Kidney (tissue), 22 donors: ENCODE measurements at places on chromosomes 12 and 14.

DNA sequence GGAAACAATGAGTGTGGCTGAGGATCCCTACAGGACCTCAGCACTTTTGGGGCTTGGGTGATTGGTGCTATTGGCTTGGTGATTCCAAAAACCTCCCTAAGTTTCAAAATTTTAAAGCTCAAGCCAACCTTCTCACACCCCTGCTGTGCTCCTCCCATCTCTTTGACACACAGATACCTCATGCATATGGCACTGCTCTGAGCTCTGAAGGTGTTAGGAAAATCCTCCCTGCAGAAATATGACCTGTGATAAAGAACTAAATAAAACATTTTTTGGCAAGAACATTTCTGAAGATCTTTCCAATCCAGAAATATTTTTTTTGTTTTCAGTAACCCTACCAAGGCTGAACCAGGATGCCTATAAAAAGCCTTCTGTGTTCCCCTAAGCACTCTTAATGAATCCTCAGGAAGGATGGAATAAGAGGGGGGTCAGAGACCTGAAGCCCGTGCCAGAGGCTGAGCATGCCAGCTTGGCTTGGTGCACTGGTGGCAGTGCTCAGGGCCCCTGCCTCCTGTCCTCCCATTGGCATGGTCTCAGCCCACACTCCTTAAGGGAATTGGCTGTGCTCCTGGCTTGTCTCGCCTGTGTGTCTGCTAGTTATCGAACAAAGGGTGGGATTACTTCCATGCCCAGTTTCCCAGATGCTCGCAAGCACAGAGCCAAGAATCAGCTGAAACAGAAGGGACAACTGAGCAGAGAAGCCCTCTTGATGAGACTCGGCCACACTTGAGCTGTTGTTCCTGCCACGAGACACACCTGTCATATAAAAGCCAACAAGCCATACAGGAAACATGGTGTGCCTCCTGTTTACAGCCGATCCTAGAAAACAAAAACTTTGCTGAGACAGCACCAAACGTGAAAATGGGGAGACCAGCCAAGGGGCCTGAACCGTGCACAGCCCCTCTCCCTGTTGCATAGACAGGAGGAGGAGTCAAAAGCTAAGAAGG lies 132.7 kb upstream of the EEA1 start:
- DNase-seq, result no peak

DNA sequence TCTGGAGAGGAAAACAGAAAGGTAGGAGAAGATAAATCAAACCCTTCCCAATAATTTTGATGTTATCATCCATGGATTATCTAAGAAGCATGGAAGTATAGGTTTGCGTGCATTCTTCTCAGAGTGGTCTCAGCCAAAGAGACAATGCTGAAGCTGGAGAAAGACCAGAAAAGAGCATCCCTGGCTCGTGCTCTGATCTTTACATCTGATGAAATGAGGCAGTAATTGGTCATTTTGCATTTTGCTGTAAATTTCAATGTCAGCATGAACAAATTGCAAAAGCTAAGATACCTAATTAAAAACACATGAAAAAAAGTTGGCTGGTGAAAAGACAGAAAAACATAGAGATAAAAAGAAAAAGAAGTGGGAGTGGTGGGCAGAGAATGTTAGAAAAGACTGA lies 252.4 kb downstream of the ITPR2 start:
- no peak for DNase-seq

- DNase-seq, result no peak
These were observed 17.4 kb downstream of the VASH1 start for GRCh38 chr14:76778546-76779215.

- no peak for DNase-seq
These were observed 376.6 kb downstream of the ADGRD1 start for GRCh38 chr12:131330106-131330815.
